ENCODE measurements at places on chromosomes 1 and 21. TPM values are rescaled to one million over a fixed set of nuclear protein-coding genes. Genes with fewer than 3 reads are reported as not detected.

DNA sequence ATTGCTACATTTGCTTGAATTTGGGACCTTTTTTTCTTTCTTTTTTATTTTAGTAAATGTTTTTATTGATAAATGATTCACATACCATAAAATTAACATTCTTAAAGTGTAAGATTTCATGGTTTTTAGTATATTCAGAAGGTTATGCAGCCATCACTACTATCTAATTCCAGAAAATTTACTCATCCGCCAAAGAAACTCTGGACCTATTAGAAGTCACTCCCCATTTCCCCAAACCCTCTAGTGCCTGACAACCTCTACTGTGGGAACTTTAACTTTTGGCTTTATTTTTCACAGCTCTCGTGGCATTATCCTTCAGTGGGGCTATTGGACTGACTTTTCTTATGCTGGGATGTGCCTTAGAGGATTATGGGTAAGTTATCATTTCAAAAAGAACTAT is 4.5 kb downstream of the LEPR start:
- peak overlapping the region; percentile 99 for H3K27ac ChIP-seq
- peaks cover 58% of the 10 kb centered on the region for H3K4me1 ChIP-seq
- H3K4me3 ChIP-seq, result no peak overlapping the region
- H3K27me3 ChIP-seq, result no peaks in the 10 kb centered on the region
- peaks cover 18% of the 10 kb centered on the region for H3K36me3 ChIP-seq

DNA sequence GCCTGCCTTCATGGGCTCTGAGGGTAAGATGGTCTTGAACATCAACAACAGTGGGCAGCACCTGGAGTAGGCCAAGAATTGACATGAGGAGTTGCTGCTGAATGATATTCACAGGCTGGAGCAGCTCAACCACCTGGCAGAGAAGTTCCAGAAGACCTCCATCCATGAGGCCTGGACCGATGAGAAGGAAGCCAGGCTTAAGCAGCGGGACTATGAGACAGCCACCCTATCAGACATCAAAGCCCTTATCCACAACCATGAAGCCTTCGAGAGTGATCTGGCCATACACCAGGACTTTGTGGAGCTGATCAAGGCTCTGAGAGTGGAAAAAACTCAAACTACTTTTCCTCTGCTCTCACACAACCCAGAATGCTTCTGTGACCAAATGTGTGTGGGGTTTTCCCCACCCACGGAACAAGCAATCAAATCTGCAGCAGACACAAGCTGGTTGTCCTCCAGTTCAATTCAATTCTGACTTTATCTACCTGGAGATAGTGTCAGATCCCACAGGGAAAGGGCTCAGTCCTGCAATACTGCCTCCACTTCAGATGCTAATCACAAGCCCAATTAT is 12.1 kb upstream of the EPHA10 start:
- H3K4me3 ChIP-seq, result no peak overlapping the region
- H3K27ac ChIP-seq, result no peak overlapping the region
- DNase-seq, result no peak

Gene KPRP
- not detected for total RNA-seq

Gene ACKR1
- total RNA-seq, result 1.00 TPM

GRCh38 chr21:39612233-39613040 is at the start of gene B3GALT5:
B3GALT5 (plus strand) TSS chr21:39612940; CDS start chr21:39660560, 47,620 bp downstream.
- H3K27me3 ChIP-seq, result no peaks in the 10 kb centered on the region
- H3K4me1 ChIP-seq, result peaks cover 27% of the 10 kb centered on the region
- peak within 1 kb of the TSS; percentile 71 for H3K4me3 ChIP-seq
- no peak within 1 kb of the TSS for H3K27ac ChIP-seq
- DNase-seq, result peak; percentile 60
- no peaks in the 10 kb centered on the region for H3K36me3 ChIP-seq

Gene SLC45A1
- 0.95 TPM for total RNA-seq

Gene KRTAP26-1
- not detected for total RNA-seq

- no peak for DNase-seq
- H3K4me1 ChIP-seq, result no peaks in the 10 kb centered on the region
- H3K36me3 ChIP-seq, result no peaks in the 10 kb centered on the region
Observed at GRCh38 chr1:147202576-147202975, 22.6 kb downstream of the FMO5 start.

GRCh38 chr1:207998691-207999090 is 87.8 kb upstream of the CD34 start:
- H3K4me1 ChIP-seq, result no peaks in the 10 kb centered on the region
- H3K36me3 ChIP-seq, result no peaks in the 10 kb centered on the region
- peaks cover 10% of the 10 kb centered on the region for H3K27me3 ChIP-seq
- DNase-seq, result no peak
- H3K4me3 ChIP-seq, result no peak overlapping the region
- H3K27ac ChIP-seq, result no peak overlapping the region

- H3K4me1 ChIP-seq, result peaks cover 33% of the 10 kb centered on the region
- no peaks in the 10 kb centered on the region for H3K27me3 ChIP-seq
- H3K36me3 ChIP-seq, result no peaks in the 10 kb centered on the region
- H3K27ac ChIP-seq, result no peak overlapping the region
- no peak for DNase-seq
Observed at GRCh38 chr1:67574221-67574620, 110.8 kb upstream of the GADD45A start.

GRCh38 chr1:32216566-32216965 is 5.6 kb downstream of the TMEM234 start:
- H3K4me3 ChIP-seq, result no peak overlapping the region
- no peak overlapping the region for H3K27ac ChIP-seq
- no peak for DNase-seq
- H3K27me3 ChIP-seq, result no peaks in the 10 kb centered on the region
- H3K36me3 ChIP-seq, result peaks cover 16% of the 10 kb centered on the region
- H3K4me1 ChIP-seq, result peaks cover 9% of the 10 kb centered on the region

Data from astrocyte (in vitro differentiated cells and primary cell).